GM18507 (cell line): ENCODE measurements at places on chromosomes 6 and 20.
A peak's percentile ranks its signal among the peaks of the same experiment; 100 is the strongest.

GRCh38 chr6:21870076-21870730 lies 276.7 kb downstream of the SOX4 start:
- DNase-seq, result no peak

- DNase-seq, result no peak
These were observed 130.3 kb upstream of the BTN3A2 start for GRCh38 chr6:26234421-26235301.

DNA sequence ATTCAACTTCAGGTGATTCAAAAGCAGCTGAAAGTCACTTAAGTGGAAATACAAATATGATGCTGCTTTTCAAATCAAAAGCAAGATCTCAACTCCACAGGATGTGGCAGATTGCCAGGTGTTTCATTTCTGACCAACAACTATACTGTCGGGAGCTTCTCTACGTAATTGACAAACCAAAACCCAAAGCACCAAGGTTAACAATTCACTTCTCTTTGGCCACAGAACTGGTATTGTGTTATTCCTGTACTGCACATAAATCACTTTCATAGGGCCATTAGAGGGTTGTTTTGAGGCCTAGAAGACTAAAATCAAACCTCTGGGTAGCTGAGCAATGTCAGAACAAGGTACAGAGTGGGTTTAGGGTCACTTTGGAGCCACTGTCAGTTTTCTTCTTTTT lies 169.7 kb downstream of the HAO1 start:
- DNase-seq, result no peak

GRCh38 chr6:158330016-158330415 lies 17.8 kb downstream of the TULP4 start:
- DNase-seq, result no peak

DNA sequence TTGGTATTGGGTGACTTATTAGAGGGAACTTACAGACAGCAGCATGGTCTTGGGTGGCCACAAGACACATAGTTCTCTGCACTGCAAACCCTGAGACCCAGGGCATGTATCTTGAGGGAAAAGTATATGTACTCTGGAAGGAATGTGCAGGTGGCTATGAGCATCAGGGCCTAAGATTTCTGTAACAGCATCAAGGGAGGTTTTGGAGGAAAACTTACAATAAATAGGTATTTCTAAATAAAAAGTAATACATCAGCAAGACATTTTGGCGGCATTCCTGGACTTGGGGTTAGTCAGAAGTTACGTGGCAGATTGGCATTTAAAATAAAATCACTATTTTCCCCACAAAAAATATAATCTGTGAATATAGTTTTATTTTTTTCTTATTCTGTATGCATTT lies 8.0 kb upstream of the STX7 start:
- no peak for DNase-seq

DNA sequence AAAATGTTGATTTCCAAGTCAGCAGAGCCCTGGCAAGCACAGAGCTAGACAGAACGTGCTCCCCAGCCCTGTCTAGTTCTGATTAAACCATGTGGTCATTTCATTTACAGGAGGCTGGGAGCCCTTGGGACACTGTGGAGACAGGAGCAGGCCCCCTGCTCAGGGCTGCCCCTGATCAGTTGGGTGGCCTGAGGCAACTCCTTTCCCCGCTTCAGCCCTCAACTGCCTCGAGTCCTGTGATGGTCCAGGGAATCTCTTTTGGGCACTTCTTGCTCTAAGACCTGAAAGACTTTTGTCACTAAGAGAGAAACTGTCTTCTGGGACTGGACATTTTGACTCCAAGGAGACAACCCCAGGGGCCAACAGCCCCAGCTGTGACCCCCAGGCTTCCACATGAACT lies 13.5 kb downstream of the DYNLRB1 start:
- no peak for DNase-seq

- DNase-seq, result no peak
These were observed 118.5 kb downstream of the SYCP2 start for GRCh38 chr20:59814840-59815340.

DNA sequence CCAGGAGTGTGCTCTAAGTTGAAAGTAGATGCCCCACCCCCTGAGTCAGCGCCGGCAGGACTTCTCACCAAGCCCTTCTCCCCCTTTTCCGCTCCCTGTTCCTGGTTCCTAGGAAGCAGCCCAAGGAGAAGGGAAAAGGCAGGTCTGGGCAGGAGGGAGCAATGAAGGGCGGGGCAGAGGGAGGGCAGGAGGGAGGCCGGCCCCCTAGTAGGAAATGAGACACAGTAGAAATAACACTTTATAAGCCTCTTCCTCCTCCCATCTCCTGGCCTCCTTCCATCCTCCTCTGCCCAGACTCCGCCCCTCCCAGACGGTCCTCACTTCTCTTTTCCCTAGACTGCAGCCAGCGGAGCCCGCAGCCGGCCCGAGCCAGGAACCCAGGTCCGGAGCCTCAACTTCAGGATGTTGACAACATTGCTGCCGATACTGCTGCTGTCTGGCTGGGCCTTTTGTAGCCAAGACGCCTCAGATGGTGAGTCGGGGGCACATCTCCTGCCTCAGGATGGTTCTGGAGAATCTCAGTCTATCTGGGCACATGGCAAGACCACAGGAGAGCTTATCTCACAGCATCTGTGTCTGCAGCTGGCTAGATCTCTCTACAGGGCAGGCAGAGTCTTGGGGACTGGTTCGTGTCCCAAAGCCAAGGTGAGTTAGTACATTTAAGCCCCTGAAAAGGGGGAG lies at the start of gene PROCR:
Gene PROCR (plus strand): TSS at position 320 of the 681 bp plus-strand sequence. CDS start 83 bp downstream, at position 403.
- DNase-seq, result no peak

DNA sequence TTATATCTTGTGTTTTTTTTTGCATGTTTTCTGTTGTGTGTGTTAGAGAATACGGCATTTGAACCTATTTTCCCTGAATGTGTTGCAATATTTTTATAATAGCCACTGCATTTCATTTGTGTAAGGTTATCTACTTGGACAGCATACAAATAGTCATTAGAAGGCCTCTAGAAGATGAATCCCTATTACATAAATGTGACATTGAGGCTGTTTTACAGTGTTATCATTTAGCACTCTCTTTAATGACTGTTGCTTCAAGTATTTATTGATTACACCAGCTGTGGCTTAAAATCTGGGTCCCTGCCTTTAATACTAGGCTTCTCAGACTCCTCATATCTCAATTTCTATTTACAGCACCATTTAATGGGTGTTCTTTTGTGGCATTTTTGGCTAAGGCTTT lies 465.8 kb downstream of the FRK start:
- DNase-seq, result no peak

GRCh38 chr20:57580478-57581201 lies 19.7 kb downstream of the PCK1 start:
- no peak for DNase-seq

DNA sequence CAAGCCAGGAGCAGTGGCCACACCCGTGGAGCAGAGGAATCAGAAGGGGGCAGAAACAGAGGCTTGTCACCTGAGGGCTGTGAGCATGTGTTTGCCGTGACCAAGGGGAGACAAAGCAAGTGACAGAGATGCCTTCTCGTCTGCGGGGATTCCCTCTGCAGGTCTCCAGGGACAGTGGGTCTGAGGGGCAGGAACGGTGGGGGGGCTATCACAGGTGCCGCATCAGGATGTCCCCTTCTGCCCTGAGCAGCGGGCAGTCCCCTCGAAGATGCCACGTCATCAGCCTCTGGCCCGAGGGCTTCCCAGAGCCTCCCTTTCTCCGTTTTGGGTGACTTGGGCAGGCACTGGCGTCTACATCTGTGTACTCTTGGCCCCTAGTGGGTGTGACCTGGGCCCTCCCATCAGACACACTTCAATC lies 338.7 kb downstream of the PREX1 start:
- no peak for DNase-seq

- DNase-seq, result no peak
These were observed 104.1 kb downstream of the TCP11 start for GRCh38 chr6:35036828-35037663.

- no peak for DNase-seq
These were observed 14.7 kb upstream of the RCAN2 start for GRCh38 chr6:46505693-46506512.

GRCh38 chr6:134249239-134249758 lies 68.6 kb downstream of the SGK1 start:
- DNase-seq, result no peak

DNA sequence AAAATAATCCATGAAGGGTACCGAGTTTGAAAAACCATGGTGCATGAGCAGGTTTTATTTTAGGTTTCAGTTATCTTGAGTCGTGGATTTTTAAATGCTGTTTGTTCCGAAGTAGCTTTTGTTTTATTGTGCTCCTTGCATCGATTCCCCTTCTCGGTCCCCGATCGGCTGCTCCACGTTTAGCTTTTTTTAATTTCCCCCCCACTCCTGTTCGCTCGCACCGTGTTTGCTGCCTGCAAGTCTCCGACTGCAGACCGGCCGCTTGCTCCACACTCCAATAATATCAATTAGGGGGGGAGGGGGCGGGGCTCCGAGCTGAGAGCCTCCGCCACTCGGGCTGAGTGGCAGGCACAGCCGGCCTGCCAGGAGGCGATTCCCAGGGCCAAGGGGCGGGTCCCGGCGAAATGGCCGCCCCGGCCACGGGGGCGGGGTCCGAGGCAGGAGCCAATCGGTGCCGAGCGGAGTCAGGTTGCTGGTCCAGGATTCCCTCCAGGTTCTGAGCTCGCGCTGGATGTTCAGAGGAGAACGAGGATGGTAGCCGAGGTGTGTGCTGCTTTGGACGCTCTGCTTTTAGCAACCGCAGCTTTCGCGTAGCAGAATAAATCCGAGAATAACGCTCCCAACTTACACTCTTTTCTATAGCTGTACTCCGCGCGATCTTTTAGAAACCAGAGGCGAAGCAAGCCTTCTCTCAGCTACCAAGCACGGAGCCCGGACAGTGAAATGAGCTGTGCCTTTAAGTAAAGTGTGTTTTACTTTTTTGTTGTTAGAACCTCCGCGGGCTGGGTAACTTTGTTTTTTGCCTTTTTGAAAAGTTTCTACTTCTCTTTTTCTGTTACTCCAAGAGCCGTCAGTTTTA lies at the start of gene EPHA7:
Gene EPHA7 (minus strand): TSS at position 256 of the 859 bp plus-strand sequence. CDS start 218 bp downstream, at position 38.
- DNase-seq, result peak; percentile 23

DNA sequence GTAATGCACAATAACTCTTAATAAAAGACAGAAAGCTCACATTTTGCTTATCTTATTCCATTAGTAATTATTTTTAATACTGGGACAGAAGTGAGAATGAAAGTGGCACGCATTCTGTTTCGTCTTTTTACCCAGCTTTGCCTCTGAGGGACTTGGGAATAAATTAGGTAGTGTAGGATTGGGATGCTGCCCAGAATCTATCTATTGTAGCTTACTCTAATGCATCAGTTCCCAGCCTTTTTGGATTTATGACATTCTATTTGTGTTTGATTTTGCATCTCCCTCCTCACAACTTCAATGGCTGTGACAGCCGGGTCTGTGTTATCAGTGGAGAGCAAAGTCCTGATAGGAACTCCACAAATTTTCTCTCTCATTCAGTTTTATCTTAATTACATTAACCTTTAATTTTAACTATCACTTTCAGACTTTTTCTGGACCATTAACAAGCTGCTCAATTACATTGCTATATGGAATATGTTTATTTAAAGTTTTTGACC lies 62.9 kb upstream of the TULP4 start:
- no peak for DNase-seq

DNA sequence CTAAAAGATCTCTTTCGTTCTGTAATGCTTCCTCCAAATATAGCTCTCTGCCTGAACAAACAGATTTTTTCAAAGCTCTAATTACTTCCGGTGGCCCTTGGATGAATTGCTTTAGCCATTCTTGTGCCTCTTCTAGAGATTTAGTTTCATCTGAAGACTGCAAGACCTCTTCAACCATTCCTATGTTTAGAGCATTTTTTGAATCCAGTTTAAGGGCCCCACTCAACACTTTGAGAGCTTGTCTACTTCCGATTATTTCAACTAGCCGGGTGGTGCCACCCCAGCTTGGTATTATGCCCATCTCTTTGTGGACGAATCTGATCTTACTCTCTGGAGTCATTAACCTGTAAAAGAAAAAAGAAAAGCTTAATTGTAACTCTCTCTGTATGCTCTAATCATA lies 23.3 kb downstream of the RNF146 start:
- no peak for DNase-seq

DNA sequence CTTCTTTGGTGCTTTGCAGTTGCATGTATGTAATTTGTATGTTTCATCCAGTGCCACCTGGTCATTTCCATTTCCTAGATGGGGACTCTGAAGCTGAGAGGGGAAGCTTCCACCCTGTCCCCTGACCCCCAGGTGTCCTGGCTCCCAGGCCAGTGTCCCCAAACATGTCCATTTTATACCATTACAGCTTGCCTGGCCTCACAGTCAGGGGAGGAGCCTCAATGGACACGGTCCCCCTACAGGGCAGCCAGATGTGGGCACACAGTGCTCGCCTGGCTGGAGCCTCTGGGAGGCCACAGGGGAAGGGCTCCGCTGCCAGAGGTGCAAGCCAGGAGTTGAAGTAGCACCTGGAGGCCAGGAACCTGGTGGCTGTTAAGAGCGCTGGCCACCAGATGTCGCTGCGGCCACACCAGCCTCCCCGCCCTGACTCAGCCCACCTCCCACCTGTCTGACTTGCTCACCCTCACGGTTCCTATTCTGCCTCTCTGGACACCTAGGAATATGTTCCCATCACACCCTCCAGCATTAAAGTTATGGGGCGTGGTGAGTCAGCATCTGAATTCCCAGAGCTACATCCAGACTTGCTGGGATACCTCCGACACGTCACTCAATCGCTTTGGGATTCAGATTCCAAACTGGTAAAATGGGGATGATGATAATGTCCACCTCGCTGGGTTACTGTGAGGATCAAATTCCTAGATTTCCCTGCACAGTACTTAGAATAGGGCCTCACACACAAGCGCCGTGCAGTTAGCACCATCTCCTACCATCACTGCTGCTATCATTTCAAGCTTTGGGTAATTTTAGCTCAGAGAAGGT lies 107.4 kb downstream of the SULF2 start:
- DNase-seq, result peak; percentile 63

DNA sequence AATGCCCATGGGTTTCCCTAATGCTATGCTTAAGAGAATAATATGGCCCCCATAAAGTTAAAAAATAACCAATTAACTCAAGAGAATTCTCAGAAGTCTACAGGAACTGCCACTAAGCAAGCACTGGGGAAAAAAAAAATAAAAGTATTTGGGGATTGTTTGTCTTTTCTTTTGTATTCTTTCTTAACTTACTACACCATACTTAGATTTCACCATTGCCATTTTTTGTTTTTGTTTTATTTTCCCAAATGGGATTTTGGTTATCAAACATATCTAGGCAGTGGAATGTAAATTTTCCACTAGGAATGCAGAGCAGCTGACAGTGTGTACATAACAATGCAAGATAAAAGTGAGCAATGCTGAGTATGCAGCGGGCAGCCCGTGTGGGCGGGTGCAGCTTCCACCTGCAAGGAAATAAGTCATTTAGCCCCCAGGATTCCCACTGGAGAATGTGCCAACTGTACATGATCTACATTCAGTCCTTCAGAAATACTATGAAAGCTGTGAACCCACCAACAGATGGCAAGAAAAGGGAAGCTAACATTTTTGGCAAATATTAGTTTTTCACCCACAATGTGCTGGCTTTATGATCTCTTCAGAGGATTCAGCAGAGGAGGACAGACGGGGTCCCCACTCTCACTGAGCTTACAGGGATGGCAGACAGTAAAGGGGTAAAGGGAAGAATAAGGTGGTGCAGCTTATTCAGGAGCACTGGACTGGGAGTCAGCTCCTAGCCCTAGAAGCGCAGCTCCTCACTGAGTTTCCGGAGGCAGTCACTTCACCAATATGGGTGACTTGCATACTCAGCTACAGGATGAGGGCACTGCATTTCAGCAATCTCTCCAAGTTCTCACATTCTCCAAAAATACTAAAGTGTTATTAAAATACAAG lies 44.4 kb downstream of the DCDC2 start:
- no peak for DNase-seq
